Sigmoid colon (tissue), 7 donors: ENCODE measurements at places on chromosomes 12 and 14. TPM values are rescaled to one million over a fixed set of nuclear protein-coding genes. Genes with fewer than 3 reads are reported as not detected.

The ITFG2 gene
- total RNA-seq = 20.6 TPM

The TCL1B gene
- not detected for total RNA-seq

The KRT6A gene
- total RNA-seq = not detected

The ENDOU gene
- total RNA-seq = 0.49 TPM

The TAS2R42 gene
- total RNA-seq = not detected

The STXBP6 gene
- 14.3 TPM for total RNA-seq

The CMA1 gene
- 3.3 TPM for total RNA-seq

The C3AR1 gene
- total RNA-seq = 14.3 TPM

The IGF1 gene
- 22.7 TPM for total RNA-seq

The CDKL1 gene
- 58.1 TPM for total RNA-seq

The OTX2 gene
- total RNA-seq = not detected

The FOXA1 gene
- total RNA-seq = not detected

The MGAT4C gene
- total RNA-seq = 0.54 TPM

The SDSL gene
- total RNA-seq = 0.82 TPM

The POTEM gene
- not detected for total RNA-seq

The PIWIL1 gene
- total RNA-seq = not detected

The TAPBPL gene
- total RNA-seq = 27.5 TPM

The CLEC14A gene
- 9.5 TPM for total RNA-seq

The GDF11 gene
- total RNA-seq = 4.6 TPM

The OR6C2 gene
- not detected for total RNA-seq
